ENCODE measurements at places on chromosomes 7 and 10.

DNA sequence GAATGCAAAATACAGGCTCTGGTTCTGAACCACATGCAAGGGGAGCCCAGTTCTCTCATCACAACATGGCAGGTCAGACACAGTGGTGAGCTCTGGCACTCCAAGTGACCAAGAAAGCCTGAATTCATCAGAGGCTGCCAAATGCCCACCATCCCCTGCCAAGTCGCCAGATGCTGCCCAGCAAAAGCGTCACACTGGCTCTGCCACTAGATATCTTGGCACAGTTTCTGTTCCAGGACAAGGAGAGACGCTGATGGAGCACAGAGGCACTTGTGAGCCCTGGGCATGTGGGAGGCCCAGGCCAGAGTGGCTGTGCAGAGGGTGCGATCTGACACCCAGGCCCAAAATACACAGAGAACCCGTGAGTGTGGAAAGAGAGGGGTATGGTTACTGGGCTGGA lies 57.8 kb downstream of the GAD2 start:
- no peak for DNase-seq

DNA sequence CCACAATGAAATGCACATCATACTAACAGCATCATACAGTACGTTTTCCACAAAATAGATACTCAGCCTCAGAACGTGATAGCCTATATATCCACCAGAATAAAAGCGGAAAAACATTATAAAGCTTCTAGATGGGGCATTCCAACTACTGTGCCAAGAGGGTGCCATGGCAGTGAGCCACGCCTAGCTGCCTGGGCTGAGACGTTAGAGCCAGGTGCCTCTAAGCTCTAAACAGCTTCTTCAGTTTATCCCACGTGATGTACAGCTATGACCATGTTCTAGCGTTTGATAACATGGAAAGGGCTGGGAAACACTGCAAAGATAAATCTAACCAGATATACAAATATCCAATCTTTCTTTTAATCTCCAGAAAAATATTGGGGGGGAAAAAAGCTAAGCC lies 17.8 kb downstream of the USP6NL start:
- no peak for DNase-seq

DNA sequence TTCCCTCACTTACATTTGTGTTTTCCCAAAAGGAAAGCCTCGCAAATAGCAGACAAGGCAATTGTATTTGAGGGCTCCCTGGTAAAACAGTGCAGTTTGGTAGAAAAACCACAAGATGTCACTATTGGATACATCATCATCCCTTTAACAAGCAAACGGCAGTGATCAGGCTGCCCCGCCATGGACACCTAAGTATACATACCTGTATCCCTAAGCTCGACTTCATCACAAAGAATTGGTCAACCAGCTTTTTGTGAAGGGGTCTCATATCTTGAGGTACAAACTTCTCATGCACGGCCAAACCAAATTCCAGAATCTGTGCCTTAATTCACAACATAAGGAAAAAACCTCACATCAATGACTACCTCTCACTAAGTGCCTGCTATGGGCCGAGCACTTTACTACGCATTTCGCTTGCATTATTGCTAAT lies 179.5 kb upstream of the IMMP2L start:
- DNase-seq: no peak

GRCh38 chr7:107998150-107998549 lies 4.8 kb downstream of the LAMB1 start:
- no peak for DNase-seq

DNA sequence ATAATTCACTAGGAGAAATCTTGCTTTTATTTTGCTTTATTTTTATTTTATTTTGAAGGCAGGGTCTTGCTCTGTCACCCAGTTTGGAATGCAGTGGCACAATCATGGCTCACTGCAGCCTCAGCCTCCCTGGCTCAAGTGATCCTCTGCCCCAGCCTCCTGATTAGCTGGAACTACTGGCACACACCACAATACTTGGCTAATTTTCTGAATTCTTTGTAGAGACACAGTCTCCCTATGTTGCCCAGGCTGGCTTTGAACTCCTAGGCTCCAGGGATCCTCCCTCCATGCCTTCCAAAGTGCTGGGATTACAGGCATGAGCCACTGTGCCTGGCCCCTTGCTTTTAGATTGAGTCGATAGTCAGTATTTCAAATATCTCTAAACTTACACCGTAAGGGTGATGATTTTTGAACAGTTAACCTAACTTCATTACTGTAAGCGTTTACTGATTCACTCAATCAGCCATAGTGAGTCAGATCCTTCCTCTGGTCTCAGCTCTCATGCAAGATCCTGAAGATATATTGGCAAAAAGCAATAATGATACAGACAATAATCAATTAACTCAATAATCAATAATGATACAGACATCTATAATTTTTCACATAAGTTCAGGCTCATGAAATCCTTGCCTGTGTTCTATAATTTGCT lies 239.5 kb downstream of the KIAA1217 start:
- DNase-seq: no peak
